ENCODE measurements at places on chromosomes 11 and 22.

DNA sequence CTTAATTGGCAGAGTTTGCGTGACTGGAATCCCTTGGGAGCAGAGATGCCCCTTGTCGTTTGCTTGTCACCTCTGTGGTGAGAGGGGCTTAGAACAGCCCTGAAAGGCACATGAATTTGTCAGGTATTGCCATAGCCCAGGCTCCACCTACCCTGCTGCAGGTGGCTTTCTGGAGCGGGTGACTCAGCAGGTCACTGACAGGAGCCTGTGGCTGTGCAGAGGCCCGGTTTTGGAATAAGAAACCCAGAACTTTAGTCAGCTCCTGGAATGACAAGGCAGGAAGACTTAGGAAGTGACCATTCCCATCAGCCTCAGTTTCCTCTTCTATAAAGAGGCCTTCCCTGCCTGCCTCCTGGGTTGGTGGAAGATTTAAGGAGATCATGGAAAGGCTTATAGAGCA is 539.7 kb downstream of the INSC start:
- no peak for DNase-seq

GRCh38 chr11:17479284-17480214 is 2.9 kb upstream of the ABCC8 start:
- peak; percentile 73 for DNase-seq

DNA sequence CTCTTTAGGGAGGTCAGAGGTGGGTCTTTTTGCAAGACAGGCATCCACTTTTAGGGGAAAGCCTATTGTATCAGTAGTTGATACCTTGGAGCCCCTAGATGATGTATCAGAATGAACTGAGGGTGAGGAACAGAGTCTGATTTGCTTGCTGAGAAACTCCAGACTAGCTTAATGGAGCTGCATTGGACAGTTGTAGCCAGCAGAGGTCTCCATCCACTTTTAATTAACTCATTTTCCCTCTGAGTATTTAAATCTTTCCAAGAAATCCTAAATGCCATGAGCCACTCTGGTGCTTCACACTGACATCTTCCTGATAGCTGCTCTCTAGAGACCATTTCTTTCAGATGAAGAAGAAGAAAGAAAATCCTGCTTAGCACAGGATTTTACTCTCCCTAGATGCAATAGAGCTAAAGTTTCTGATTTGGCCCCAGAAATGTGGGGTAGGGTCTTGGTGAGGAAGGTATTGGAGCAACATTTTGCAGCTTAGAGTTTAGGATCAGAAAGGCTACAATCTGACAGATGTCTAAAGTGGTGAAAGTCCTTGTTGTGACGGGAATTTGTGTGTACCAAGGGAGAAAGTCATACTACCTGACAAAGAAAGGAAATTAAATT is 38.0 kb downstream of the EXT2 start:
- DNase-seq: peak; percentile 18

DNA sequence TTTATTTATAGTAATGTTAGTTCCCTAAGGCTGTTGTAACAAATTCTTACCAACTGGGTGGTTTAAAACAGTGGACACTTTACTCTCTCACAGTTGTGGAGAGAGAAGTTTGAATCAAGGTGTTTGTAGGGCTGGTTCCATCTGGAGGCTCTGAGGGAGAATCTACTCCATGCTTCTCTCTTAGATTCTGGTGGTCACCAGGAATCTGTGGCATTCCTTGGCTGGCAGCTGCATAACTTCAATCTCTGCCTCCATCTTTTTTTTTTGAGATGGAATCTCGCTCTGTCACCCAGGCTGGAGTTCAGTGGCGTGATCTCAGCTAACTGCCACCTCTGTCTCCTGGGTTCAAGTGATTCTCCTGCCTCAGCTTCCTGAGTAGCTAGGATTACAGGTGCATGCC is 46.3 kb downstream of the LDLRAD3 start:
- no peak for DNase-seq

GRCh38 chr11:134044514-134045284 is 24.2 kb upstream of the JAM3 start:
- no peak for DNase-seq

DNA sequence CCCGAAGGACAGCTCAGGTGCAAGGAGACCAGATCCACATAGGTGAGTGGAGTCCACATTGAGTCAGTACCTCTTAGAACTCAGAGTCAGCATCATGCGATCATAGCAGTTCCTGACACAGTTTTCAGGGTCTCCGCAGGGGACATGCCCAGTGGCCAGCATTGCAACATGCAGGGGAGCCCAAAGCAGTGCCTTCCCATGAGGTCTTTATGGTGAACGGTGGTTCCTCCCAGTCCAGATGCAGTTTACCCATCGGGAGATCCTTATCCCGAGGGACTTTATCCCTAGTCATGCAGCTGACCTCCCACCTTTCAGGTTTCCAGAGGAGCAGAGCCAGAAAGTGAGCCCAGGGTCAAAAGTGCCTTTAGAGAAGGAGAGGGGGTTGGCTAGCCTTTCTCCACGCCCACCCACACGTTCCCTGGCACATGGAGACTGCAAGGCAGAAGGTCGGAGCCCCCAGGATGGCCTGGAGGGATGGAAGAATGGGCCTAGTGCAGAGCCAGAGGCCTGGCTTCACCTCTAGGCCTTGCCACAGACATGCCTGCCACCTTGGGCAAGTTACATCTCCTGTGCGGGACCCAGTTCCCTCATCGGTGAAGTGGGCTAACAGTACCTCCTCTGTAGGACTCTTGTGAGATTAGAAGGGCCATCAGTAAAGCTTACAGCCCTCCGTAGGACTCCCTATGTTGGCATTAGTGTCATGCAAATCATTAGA is 6.4 kb downstream of the KCTD17 start:
- DNase-seq: no peak

- no peak for DNase-seq
Observed at GRCh38 chr11:116072601-116073410, 568.6 kb upstream of the CADM1 start.

- no peak for DNase-seq
Observed at GRCh38 chr22:46931414-46931813, 169.0 kb downstream of the TBC1D22A start.

DNA sequence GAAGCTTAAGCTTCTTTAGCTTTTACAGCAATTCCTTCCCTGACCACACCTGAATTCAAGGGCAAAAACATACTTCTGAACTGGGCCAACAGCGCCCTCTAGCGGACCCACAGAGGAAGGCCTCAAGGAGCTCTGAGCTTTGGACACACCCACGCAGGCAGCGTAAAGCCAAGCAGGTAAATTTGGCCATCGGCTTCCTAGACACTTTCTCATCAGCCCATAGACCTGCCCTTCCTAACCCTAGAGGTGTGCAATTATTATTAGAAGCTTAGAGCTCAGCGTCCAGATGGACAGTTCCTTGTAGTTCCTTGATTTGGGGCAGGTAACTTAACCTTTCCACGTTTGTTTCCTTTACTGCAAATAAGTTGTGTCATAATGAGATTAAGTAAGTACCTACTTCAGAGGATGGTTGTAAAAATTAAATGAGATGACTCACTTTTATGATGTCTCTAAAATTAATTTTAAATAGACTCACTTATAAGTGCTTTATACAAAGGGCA is 25.7 kb upstream of the HMGXB4 start:
- peak; percentile 74 for DNase-seq

DNA sequence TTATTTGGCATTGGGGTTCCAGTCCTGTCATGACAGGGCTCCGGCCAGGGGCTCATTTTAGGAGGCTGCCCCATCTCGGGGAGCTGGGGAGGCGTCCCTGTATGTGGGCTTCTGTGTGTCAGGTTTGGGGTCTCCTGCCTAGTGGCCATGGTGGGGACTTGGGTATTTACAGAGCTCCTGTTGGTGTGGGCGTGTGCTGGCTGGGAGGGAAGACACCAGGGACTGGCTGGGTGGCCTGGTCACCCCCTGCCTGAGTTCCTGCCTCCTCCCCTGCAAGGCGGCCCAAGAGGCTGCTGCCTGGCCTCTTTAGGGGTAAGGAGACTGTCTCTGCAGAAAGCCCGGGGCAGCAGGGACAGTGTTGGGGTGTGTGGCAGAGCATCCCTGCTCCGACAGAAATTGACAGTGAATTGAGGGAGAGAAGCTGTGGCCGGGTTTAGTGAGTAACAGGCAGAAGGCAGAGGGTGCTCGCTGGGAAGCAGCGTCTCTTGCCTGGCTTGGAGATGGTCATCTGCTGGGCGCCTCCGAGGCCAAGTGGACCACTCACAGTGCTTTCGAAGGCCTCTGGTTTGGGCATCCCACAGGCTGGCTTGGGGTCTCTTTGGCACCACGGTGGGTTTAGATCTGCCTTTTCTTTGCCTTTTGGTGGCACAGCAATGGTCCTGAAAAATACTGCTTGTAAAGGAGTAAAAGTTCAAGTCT is 40.3 kb upstream of the GRAMD4 start:
- DNase-seq: no peak

DNA sequence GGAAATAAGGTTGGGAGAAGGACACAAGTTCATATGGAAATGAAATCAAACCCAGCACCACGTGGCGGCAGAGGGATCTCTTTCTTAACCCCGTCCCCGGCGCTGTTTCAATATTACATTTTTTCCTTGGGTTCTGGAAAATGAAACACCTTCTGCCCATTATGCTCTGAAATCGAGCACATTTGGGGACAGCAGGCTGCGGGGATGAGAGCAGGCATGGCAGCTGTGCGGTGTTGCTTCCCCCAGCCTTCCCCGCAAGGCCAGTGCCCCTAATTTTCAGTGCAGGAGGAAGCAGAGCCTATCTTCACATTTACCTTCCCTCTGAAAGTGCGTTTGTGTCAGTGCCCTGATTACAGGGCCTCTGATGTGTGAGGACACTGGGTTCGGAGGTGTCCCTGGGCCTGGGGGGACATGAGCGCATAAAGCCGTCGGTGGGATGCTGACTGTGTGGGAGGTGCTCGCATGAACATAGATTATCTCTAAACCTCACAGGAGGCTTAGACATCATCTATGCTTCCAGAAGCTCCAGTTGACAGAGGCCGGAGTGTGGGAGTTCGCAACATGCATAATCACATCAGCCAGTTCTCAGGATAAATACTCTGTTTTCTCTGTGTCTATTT is 921.3 kb downstream of the BRD1 start:
- DNase-seq: no peak

DNA sequence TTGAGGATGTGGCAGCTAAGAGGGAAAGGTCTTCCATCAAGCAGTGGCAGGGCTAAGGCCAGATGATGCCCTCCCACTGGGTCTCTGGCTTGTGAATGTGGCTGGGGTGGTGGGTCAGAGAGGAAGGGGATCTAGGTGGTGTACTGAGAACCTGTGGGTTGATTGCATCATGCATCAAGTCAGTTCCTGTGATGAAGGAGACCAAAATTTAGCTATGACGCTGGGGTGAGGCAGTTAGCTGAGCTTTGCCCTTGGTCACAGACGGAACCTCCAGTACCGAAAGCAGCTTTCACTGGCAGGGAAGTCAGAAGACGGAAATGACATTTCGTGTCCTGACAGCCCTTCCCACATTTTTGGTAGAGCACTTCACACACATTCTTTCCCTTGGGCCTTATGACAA is 20.7 kb downstream of the ATG16L2 start:
- DNase-seq: no peak

GRCh38 chr11:46858920-46859546 is 13.0 kb upstream of the CKAP5 start:
- no peak for DNase-seq

- DNase-seq: no peak
Observed at GRCh38 chr22:36901411-36902142, 11.9 kb upstream of the CSF2RB start.

DNA sequence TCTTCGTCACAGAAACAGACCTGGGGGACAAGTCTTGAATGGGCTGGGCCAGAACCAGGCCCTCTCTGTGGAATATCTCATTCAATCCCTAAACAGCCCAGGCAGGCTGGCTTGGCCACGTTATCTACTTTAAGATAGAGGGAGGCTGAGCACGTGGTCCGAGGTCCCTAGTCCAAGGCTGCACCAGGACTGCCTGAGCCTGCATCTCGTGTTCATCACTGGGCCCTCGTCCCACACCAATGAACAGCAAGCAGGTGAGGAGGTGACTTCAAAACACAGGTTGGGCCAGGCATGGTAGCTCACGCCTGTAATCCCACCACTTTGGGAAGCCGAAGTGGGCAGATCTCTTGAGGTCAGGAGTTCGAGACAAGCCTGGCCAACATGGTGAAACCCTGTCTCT is 20.3 kb upstream of the FGF3 start:
- no peak for DNase-seq

DNA sequence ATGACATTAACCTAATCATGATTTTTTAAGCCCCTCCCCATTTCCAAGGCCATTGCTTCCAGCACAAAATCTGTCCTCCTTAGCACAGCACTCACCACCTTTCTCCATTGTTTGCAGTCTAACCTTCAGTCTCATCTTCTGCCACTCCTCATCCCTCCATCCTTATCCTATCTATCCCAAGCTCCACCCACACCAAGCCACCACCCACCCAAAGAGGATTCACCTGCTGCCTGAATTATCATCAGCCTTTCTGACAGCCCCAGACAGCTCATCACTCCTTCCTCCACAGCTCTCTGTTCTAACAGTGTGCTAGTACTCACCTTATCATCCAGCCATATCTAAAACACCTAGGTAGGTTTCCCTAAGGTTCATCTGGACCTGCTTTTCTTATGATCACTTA is 20.7 kb upstream of the SMCO4 start:
- DNase-seq: no peak

- peak; percentile 69 for DNase-seq
Observed at GRCh38 chr11:83836883-83837654, 550.9 kb upstream of the CCDC90B start.

DNA sequence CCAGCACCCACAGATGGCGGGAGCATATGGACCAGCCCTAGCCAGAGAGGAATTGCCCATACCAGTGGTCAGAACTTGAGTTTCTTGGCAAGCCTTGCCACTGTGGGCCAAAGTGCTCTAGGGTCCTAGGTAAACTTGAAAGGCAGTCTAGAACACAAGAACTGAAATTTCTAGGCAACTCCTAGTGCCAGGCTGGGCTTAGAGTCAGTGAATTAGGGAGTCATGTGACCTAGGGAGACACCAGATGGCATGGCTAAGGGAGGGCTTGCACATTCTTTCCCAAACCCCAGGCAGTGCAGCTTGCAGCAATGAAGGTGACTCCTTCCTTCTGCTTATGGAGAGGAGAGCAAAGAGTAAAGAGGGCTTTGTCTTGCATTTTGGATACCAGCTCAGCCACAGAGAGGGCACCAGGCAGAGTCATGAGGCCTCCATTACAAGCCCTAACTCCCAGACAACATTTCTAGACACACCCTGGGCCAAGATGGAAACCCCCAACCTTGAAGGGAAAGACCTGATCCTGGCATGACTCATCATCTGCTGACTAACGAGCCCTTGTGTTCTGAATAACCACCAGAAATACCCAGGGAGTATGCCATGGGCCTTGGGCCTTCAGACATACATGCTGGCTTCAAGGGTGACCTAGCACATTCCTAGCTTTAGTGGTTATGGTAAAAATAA is 19.2 kb upstream of the OR56A3 start:
- no peak for DNase-seq

GRCh38 chr11:129035244-129035643 is 92.6 kb upstream of the TP53AIP1 start:
- no peak for DNase-seq

Measured in NCI-H2081 (cell line).